ENCODE measurements at places on chromosomes 1 and 21. TPM values are rescaled to one million over a fixed set of nuclear protein-coding genes. Genes with fewer than 3 reads are reported as not detected.

GRCh38 chr1:187383366-187383765, 554.6 kb downstream of the PLA2G4A start:
- DNase-seq = no peak

DNA sequence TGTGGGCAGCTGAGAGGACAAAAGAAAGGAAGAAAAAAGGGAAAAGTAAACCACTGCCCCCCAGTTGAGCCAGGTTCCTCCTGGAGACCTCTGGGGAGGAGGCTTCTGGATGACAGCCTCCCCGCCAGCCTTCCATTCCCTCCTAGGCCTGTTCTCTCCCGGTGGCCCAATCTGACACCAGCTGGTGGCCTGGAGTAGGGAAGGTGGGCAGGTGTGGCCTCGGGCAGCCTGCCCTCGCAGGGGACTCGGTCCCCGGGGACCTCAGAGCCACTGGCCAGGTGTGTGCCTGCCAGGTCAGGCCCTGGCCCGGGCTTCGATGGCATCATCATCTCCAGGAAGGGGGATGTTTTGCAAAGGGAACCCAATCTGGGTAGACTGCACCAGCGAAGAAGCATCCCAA, 159.0 kb downstream of the CASZ1 start:
- DNase-seq = no peak

Gene NBPF4
- 0.14 TPM for polyA plus RNA-seq

GRCh38 chr1:37270639-37271038, 203.7 kb upstream of the ZC3H12A start:
- DNase-seq = no peak

Gene CD160
- polyA plus RNA-seq = 2.2 TPM

Gene SERTAD4
- polyA plus RNA-seq = 4.1 TPM

DNA sequence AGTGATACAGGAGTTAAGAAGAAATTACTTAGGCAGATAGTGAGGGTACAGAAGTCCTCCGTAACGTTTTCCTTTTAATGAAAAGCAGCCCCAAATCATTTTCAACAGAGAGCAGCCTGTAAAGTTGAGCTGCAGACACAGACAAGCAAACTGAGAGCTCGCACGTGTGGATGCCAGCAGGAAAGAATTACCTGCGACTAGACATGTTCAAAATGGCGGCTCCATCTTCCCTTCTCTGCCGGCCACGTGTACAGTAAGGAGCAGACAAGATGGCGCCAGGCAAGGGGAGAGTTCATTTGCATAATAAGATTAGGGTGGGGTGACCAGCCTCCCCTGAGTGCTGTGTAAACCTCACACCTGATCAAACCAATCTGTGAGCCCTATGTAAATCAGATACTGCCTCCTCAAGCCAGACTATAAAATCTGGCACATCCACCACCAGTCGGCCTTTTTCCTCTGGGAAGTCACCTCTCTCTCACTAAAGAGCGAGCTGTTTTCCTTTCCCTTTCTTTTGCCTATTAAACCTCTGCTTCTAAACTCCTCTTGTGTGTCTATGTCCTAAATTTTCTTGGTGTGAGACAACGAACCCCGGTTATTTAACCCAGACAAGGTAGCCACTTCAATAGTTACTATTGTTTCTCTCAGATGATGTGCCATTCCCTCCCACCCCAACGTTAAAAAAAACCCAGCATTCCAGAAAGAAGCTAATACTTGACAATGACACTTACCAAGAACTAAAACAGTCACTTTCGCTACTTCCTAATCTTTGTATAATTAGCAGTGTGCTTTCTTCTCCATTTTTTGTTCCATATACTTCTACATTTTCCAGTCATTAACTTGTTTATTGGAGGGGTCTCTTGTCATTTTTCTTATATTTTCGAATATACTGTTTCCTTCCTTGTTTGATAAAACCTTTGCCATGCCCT, 27.4 kb downstream of the DUSP10 start:
- no peak for DNase-seq

DNA sequence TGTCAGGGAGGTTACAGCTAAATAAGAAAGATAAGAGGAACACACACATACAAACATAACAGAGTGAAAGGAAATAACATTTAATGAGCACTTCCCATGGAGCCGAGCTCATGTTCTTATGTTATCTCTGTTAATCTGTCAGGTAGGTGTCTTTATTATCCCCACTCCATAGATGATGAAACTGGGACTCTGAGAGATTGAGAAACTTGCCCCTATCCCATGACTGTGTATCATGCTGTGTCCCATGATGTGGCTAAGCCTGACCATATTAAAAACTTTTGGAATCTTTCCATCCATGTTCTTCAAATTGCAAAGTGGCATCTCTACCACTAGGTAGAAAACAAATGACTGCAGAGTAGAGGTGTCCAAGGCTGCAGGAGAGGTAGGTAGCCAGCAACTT, 285.2 kb upstream of the SGIP1 start:
- no peak for DNase-seq

GRCh38 chr1:238628110-238628509, 737.4 kb upstream of the ZP4 start:
- DNase-seq = no peak
